CD14-positive monocyte (primary cell): ENCODE measurements at places on chromosomes 7 and 10. TPM values are rescaled to one million over a fixed set of nuclear protein-coding genes. Genes with fewer than 3 reads are reported as not detected.

DNA sequence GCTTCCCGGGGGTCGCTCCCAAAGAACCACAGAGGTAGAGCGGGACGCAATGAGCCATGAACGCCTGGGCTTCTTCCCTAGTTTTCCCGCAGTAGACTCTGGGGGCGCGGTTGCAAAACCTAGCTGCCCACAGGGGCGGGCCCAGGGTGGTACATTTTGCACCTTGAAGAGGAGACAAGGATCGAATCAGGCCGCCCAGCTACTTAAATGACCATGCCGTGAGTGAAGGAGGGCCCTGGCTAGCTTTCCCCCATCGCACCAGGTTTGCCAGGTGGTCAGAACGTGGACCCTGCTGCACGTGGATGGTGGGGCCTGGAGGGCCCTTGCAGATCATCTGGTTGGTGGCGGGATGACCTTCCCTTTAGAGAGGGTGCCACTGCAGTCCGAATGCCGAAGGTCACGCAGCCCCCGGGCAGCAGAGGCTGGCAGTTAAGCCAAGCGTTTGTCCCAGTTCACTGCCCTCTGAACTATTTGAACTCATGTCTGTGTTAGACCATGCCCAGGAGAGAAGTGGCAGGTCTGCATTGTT is 604 bp upstream of the SHTN1 start:
- no peak for DNase-seq

DNA sequence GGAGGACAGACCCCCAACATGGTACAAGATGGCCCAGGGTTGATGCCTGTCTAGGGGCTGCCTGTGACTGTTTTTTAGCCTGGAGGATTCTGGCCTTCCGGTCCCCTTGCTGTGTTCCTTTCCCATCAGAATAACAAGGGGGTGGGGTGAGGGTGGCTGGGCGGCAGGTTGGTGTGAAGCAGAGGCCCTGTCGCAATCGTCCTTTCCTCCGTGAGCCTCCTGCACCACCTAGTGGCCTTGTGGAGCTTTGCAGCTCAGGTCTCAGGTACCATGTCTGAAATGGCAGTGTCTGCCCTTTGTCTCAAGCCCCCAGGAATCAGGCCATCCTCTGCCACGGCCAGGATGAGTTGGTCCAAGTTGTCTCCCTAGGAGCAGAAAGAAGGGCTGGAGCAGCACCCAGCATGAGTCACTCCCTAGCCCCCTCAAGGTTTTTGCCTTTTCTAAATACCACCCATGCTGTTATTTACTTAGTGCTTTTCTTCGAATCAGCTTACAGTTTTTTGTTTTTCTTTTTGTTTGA is 24.2 kb downstream of the TACR2 start:
- peak; percentile 78 for DNase-seq

DNA sequence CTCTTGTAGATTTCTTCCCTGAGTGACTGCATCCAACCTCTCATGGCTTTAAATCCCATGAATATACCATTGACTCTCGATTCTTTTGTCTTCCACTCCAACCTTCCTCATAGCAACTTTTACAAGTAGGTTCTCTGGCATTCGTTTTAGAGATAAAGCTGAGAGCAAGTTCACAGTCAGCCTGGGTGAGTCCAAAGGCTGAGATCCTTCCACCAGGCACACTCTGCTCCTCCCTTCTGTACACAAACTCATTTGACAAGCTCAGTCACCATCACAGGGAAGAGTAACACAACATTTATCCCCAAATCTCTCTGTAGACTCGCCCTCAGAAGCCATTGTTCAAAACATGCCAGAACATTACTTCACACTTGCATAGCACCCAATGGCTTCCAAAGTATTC is 10.9 kb downstream of the CTTNBP2 start:
- DNase-seq = no peak

GRCh38 chr7:57250801-57251200 is 118.6 kb upstream of the ZNF479 start:
- no peak for DNase-seq

DNA sequence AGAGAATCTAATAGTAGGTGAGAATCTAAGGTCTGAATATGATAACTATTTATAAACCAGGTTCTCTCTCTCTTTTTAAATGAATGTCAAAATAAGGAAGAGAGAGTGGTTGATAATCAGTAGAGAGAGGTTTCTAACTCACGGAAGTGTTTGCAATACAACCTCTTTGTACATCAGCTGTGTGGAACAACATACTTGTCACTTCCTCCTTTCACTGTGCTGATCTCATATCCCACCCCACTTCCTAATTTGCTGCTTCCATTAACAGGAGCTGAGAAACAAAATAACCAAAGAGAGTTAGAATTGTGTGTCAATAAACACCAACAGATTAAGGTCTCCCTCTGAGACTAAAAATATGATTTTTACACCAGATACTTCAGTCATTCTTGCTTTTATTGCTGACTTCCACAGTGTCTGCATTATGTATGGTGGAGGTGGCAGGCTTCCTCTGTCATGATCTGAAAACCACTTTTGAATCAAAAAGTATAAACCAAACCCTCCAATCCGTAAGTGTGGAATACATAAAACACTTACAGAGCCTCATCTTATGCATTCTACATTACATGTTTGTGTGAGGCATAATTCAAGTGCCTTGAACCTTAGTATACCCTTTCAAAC is 25.0 kb downstream of the CACUL1 start:
- peak; percentile 95 for DNase-seq

CTBP2 gene
- 40.9 TPM for polyA plus RNA-seq
